ENCODE measurements at places on chromosomes 5 and 9. TPM values are rescaled to one million over a fixed set of nuclear protein-coding genes. Genes with fewer than 3 reads are reported as not detected.

- H3K27me3 ChIP-seq, result no peaks in the 10 kb centered on the region
- H3K36me3 ChIP-seq, result no peaks in the 10 kb centered on the region
- H3K4me1 ChIP-seq, result no peaks in the 10 kb centered on the region
- H3K4me3 ChIP-seq, result no peak overlapping the region
Measured at GRCh38 chr5:16809010-16809394, 127.1 kb downstream of the MYO10 start.

- H3K27me3 ChIP-seq, result no peaks in the 10 kb centered on the region
- no peak for DNase-seq
- no peak overlapping the region for H3K4me3 ChIP-seq
- H3K36me3 ChIP-seq, result no peaks in the 10 kb centered on the region
- H3K27ac ChIP-seq, result no peak overlapping the region
- no peaks in the 10 kb centered on the region for H3K4me1 ChIP-seq
Measured at GRCh38 chr5:1750469-1750868, 49.2 kb downstream of the MRPL36 start.

GRCh38 chr5:55885359-55885758, 34.2 kb downstream of the IL31RA start:
- no peaks in the 10 kb centered on the region for H3K36me3 ChIP-seq
- H3K27me3 ChIP-seq, result no peaks in the 10 kb centered on the region

- H3K4me3 ChIP-seq, result no peak overlapping the region
- peak; percentile 54 for DNase-seq
- H3K27ac ChIP-seq, result no peak overlapping the region
- peaks cover 5% of the 10 kb centered on the region for H3K36me3 ChIP-seq
- H3K27me3 ChIP-seq, result no peaks in the 10 kb centered on the region
Measured at GRCh38 chr5:76641514-76642120, 18.4 kb upstream of the F2RL2 start.

DNA sequence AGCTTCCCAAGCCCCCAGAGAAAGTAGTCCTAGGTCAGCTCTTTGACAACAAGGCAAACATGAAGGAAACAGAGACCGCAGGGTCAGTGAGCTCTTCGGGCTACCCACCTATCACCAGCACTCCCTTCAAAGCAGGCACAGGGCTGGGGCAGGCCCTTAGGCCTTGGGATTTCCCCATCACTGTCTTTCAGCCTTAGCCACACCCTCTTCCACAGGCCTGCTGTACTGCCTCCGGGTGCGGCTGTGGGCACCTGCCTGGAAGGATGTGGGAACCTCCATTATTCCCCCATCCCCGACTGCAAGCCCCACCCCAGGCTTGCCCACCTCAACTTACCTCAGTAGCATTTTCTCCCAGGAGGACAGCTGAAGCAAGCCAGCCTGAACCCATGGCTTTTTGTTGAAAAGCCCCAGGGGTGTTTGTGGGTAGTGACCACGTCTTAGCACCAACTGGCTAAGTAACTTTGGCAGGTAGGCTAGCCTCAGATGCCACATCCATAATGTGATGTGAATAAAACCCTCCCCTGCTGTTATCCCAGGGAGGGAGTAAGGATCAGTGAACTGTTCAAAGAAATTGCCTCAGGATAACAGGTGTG, 100.2 kb downstream of the PIK3R1 start:
- peaks cover 7% of the 10 kb centered on the region for H3K4me1 ChIP-seq
- no peaks in the 10 kb centered on the region for H3K36me3 ChIP-seq
- H3K27ac ChIP-seq, result no peak overlapping the region
- DNase-seq, result no peak
- no peak overlapping the region for H3K4me3 ChIP-seq

GRCh38 chr9:84583866-84584265, 85.7 kb upstream of the NTRK2 start:
- H3K4me3 ChIP-seq, result no peak overlapping the region
- DNase-seq, result no peak
- no peaks in the 10 kb centered on the region for H3K27me3 ChIP-seq
- no peaks in the 10 kb centered on the region for H3K36me3 ChIP-seq

LURAP1L gene
- polyA plus RNA-seq, result not detected

Data from naive thymus-derived CD4-positive, alpha-beta T cell (primary cell).